Activated naive CD4-positive, alpha-beta T cell treated with anti-CD3 and anti-CD28 coated beads, Interleukin-2, amount 50 U/mL, for 72 hours (primary cell): ENCODE measurements at places on chromosomes 1 and 21.

DNA sequence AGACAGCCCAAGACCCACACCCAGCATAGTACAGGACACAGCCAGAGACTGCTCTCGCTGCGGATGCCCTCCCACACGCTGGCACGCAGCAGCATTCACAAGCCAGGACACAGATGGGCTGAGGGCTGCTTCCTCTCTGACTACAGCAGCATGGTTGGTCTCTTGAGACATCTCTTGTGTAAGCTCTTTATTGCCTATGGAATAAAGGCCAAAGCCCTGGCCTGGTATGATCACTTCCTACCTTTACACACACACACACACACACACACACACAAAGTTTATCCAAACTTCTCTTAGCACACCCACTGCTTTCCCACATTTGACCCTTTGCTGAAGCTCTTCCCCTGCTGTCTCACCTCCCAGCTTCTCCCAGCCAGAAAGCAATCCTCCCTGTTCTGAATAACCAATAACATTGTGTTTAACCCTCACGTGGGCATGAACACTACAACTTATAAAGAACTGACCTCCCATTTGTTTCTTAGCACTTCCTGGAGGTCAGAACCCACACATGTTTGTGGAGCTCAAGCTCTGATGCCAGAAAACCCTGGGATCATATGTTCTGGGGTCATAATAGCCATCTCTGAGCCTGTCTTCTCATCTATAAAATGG lies 1.2 kb upstream of the LUZP1 start:
- DNase-seq: no peak

GRCh38 chr1:81307786-81308185 lies 492.9 kb upstream of the ADGRL2 start:
- DNase-seq: no peak

- no peak for DNase-seq
Measured at GRCh38 chr1:112263453-112263852, 132.6 kb upstream of the CTTNBP2NL start.

GRCh38 chr1:2018217-2019171 lies 651 bp upstream of the GABRD start:
- no peak for DNase-seq

- DNase-seq: no peak
Measured at GRCh38 chr1:13763991-13764390, 64.0 kb downstream of the PRDM2 start.

DNA sequence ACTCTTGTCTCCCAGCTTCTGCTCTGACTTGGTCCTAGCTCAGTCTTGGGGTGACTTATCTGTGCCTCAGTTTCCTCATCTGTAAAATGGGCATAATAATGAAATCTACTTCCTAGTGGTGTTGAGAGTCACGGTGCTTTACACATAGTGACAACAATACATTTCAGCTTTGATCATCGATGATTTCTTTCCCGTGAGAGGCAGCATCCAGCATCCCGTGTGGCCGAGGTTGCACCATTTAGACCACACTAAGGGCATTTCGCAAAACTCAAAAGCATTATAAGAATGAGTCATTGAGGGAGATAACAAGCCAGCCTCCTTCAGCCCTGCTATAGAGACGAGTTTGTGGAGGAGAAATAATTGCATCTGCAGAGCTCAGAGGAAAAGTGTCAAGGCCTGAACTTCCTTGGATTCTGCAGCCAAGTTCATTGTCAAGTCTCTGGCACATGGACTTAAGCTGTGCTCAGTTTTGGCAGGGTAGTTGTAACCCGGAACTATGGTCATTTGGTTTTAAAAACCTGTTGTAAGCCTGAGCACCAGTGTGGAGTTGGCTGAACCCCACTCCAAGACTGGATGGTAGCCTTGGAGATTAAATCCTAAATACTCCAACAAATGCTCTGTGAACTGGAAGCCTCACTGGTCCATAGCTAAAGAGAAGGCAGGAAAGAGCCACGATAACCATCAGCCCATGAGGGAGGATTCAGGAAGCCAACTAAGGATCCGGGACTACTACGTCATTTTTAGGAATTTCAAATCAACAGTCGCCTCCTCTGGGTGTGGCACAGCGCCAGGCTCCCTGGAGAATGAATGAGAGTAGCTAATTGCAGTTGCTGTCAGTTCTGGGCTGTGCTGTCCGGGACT lies 64.2 kb downstream of the TCP10L start:
- no peak for DNase-seq

DNA sequence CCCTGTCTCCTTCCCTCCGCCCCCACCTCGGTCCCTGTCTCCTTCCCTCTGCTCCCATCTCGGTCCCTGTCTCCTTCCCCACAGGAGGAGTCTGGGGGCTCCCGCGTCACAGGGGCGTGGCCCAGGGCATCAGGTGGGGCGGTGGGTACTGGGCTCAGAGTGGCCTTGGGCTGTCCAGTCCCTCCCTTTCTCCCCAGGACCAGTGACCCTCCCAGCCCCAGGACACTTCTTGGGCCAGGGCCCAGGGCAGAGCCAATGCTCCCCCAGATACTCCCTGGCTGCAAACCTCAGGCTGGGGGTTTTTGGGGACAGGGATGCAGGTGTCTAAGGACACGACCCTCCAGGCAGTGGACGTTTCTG lies 6.8 kb upstream of the RNF223 start:
- no peak for DNase-seq

- no peak for DNase-seq
Measured at GRCh38 chr1:4425892-4426291, 228.5 kb upstream of the AJAP1 start.

- DNase-seq: no peak
Measured at GRCh38 chr1:80639777-80640533, 1160.8 kb upstream of the ADGRL2 start.

GRCh38 chr21:29812947-29813346 lies 126.8 kb downstream of the GRIK1 start:
- DNase-seq: no peak
